CD4-positive, alpha-beta T cell treated with Interleukin-4 for 4 hours (primary cell): ENCODE measurements at places on chromosomes 6 and 20.

GRCh38 chr6:3376064-3376463 lies 80.8 kb downstream of the SLC22A23 start:
- DNase-seq, result no peak

DNA sequence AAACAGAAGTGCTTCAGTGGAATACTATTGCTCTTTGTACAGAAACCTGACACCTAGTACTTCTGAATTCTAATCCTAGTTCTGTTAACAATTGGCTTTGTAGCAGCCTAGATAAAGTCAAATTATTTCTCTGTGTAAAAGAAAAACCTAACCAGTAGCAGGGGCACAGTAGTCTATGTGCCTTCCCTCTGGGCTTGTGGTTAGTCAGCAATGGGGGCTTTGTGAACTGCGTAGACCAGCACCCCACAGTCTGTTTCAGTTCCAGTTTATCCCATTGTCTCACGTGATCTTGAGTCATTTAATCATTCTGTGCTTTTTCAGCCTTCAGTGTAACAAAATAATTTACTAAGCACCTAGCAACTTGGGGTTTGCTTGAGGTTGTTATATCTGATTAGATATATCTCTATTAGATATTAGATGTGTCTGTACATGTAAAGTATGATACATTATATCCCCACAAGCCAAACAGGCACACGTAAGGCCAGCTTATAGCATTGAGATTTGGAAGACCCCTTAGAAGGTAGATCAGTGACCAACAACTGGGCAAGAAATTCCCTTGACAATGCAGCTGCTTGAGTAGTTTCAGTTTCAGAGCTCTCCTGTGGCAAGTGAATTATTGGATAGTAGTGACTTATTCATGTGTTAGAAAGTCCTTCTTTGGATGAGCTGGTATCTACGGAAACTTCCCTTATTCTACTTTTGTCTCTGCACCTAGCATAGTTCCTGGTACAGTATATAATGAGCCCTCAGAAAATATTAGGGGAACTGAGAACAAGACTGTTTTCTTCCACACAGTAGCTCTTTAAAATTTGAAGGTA lies 27.9 kb upstream of the CCR6 start:
- peak; percentile 66 for DNase-seq

- no peak for DNase-seq
Observed at GRCh38 chr6:6734479-6735465, 146.3 kb downstream of the LY86 start.

GRCh38 chr20:58481481-58482021 lies 33.6 kb downstream of the APCDD1L start:
- peak; percentile 1 for DNase-seq

DNA sequence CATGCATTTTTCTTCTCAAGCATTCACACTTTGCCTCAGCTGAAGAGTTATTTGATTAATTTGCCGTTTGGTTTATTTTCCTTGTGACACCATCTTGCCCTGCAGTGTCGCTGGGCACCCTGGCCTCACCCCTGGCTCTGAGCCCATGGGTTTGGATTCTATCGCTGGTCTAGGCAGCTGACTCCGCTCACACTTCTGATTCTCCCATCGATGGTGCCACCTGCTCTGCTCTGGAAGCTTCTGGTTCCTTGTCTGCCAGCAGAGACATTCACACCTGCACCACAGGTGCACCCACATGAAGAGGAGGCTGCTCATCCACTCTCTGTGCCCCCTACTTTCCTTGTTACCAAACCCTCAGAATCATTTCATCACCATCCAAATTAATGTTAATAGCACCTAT lies 291.6 kb upstream of the CDH4 start:
- no peak for DNase-seq

DNA sequence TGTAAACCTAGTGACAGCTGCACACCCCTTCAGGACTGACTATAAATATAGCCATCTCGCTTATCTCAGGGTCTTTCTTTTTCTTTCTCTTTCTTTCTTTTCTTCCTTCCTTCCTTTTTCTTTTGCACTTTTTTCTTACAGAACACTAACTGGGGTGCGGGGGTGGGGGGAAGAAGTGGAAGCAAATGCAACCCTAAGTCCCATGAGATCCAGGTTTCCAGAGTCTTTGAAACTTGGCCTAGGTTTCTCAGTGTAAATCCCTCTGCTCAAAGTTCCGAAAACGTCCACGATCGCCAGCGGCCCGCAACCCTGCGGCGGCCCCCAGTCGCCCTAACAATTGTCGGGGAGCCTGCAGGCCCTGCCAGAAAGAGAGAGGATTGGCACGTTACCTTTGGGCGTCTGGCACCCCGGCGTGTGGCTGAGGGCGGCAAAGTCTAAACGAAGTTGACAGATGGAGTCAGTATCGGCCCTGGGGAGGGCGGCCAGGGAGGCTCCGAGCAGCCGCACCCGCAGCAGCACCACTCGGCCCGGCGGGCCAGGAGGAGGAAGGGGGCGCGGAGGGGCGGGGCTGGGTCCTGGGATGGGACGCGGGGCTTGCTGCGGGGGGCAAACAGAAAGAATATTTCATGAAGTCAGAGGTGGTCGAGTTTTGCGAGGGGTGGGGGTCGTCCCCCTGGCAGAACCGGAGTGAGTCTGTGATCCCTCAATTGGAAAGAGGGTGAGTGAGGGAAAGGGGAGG lies 577 bp upstream of the FOXF2 start:
- DNase-seq, result no peak

DNA sequence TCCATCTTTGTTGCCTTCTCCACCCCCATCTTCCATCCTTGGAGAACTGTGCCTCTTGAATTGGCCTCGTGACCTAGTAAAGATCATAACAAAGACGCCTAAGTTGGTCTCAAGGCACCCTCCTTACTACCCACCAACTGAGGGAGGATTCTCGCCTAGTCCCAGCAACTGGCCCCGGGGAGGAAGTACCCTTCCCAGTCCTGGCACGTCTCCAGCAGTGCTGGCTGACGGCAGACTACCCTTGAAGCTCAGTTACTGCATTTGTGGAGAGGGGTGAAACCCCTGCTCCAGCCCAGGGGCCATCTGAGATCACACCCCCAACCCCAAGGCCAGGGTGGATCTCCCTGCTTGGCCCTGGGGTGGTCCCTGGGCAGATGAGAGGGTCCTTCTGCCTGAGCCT lies 2.1 kb upstream of the OSBPL2 start:
- no peak for DNase-seq

GRCh38 chr20:52681288-52681687 lies 290.9 kb upstream of the TSHZ2 start:
- no peak for DNase-seq

- no peak for DNase-seq
Observed at GRCh38 chr6:32424589-32425300, 14.9 kb upstream of the HLA-DRA start.

GRCh38 chr6:167559675-167560479 lies 235.0 kb downstream of the TTLL2 start:
- DNase-seq, result no peak

DNA sequence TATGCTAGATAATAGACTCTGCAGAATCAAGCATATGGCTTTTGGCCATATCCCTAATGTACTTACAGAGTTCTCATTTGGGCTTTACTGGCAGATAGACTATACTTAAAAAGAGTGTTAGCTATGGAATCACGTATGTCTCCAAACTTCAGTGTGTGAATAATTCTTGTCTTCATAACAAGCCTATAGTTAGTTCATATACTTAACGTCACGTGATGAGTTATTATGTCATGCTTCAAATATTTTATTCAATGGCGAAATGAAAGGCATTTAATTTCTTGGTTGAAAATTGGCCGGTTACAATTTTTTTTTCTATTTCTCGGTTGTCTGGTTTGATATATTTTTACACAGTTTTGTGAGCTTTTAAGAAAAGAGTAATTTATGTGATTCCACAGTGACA lies 62.7 kb downstream of the MEI4 start:
- no peak for DNase-seq
